GM13977 (cell line): ENCODE measurements at places on chromosomes 6 and 20.

DNA sequence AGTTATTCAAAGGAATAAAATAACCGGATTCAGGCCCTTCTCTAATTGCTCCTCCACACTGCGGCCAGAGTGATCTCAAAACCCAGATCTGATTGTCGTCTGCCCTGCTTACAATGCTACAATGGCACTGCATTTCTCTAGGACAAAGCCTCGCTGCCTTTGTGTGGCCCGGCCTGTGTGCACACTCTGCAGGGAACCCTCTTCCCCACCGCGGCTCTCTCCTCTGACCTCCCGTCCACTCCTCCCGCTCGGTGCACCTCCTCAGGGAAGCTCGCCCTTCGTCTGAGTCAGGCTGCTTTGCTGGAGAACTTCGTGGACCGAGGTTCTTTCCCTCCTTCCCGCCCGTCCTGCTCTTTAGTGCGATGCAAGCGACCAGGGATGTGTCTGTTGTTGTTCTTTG, 101.6 kb upstream of the SNX9 start:
- DNase-seq, result no peak

DNA sequence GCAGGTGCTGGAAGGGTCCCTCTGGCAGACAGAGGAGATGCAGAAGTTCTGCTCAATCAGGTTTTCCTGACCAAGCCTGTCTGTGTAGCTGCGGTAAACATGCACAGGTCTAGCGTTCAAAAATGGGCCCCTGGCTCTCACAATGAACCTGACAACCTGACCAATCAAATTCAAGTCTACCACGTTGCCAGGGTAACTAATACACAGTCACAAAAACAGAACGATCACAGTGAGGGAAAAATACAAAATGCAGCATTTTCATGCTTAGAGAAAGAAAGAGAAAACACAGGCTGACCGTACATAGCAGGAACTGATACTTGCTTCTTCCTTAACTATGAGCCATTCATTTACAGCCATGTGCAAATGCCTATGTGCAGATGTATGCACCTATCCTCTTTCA, 353.1 kb upstream of the TSHZ2 start:
- no peak for DNase-seq

GRCh38 chr6:158730541-158730907, 80.7 kb downstream of the SYTL3 start:
- no peak for DNase-seq

- peak; percentile 61 for DNase-seq
Observed at GRCh38 chr6:7188492-7188891, 80.7 kb downstream of the RREB1 start.

DNA sequence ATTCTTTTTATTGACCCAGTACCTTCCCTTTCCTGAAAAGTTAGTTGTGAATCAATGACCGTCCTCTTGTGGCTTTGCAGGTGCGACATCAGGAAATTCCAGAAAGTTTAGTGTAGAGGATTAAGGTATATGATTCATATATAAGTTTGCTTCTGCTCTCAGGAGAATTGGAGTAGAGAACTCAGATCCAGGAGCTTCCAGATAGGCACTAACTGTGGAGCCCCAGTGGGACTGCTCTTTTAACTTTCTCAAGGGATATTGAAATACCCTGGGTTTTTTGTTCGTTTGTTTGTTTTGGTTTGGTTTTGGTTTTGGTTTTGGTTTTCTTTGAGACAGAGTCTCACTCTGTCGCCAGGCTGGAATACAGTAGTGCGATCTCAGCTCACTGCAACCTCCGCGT, 9.5 kb downstream of the TAAR2 start:
- no peak for DNase-seq

DNA sequence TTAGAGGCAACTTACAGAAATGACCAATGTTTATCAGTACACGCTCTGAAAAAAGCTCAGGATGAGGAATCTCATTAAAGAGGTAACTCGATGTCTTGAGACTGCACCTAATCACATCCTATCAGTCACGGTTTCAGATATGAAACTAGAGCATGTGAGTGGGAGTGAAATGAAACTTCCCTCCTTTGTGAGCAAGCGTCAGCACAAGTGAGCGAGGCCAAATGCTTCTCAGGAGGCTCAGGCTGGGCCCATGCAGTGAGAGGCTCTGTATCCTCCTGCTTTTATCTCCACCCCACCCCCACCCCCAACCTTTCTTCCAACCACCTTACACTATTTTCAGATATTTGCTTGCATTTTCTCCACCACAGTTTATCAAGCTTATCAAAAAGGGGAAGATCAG, 140.8 kb upstream of the RIMS1 start:
- DNase-seq, result no peak
